ENCODE measurements at places on chromosomes 5 and 9.

- DNase-seq, result no peak
These were observed 940.7 kb downstream of the CDH18 start for GRCh38 chr5:19047277-19047676.

- DNase-seq, result no peak
These were observed at the start of gene GLRA1 for GRCh38 chr5:151924564-151925301. TSS of gene GLRA1 (minus strand) at chr5:151924851. CDS start at chr5:151924549, 302 bp downstream.

DNA sequence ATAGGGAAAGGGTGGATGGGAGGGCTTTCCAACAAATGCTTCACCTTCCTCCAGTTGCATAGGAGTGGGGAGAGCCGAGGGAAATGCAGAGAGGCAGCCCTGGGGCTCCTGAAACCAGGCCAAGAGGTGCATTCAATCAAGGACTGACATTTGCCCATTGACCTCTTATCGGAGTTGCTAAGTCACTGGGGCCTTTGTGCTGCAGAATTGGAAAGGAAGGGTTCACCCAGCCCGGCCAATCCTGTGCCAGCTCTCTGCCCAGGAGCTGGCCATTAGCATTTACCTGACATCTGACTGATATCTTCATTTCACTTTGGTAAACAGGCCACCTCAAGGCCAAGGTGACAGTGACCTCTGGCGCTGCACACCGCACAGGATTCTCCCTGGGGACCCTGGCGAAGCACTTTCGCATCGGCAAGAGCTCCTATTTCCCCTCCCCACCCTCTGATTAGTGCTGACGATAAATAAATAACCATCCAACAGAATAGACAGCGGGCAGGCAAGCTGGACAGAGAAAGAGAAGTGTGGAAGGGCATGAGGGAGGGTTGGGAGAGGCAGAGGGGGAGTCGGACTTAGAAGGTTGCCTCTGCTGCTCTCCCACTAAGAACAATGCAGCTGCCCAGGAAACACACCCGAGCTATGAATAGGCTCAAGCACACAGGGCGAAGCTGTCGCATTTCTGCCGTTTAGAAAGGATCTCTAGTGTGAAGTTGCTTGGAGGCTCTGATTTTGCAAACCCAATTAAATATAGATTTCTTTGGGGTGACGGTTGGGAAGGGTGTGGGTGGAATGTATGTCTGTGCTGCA is 57.0 kb upstream of the BOD1 start:
- no peak for DNase-seq

DNA sequence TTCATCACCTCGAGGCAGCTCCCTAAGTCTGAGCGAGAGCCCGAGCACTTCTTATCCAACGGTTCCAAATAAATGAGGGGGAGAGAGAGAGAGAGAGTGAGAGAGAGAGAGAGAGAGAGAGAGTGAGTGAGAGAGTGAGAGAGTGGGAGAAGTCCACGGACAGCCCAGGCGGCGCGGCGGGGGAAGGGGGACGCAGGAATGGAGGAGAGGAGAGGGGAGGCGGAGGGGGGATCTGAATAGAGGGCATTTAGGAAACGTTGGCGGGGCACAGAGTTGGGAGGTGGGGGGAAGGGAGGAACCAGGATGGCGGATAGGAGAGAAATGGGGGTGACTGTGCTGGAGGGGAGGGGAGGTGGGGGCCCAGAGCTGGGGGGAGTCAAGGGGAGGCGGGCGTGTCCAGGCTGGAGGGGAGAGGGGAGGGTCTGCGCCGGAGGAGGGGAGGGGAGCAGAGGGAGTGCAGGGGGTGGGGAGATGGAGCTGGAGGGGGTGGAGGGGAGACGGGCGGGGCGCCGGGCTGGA is 398 bp upstream of the BASP1 start:
- DNase-seq, result no peak

Data from activated CD4-positive, alpha-beta T cell treated with anti-CD3 and anti-CD28 coated beads for 1 hour (primary cell).